ENCODE measurements at places on chromosomes 3 and 15. TPM values are rescaled to one million over a fixed set of nuclear protein-coding genes. Genes with fewer than 3 reads are reported as not detected.

Gene SCAMP5
- 0.33 TPM for total RNA-seq

Gene CPLX3
- total RNA-seq: not detected

Gene FGD5
- total RNA-seq: not detected

Gene ITPKA
- total RNA-seq: 4.7 TPM

Gene CTXN2
- total RNA-seq: not detected

Gene TBL1XR1
- total RNA-seq: 158 TPM

Gene FMN1
- not detected for total RNA-seq

Measured in activated CD4-positive, alpha-beta memory T cell treated with anti-CD3 and anti-CD28 coated beads for 36 hours (primary cell).